Stimulated activated naive CD4-positive, alpha-beta T cell treated with Interleukin-2 at 50 U/mL for 16 hours (primary cell): ENCODE measurements at places on chromosomes 4 and X.

DNA sequence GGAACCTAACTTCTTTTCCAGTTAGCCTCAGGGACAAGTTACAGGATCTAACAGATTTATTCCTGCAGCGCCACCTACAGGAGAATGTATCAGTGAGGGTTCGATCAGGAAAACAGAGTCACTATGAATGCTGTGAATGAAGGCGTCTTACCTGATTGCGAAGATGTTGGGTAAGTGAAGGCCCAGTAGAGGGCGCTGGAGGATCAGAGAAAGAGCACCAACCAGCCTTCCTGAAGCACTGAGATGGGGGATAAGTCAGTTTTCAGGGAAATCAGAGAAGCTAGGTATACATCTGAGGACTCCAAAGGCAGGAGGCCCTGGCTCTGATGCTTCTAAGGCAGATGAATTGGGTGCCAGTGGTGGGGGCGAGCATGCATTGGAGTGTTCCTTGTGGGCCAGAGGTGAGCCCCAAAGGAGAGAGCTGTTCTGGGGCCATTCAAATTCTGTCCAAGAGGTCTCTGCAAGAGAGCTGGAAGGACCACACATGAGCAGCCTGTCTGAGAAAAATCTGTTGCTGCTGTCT, 169.9 kb upstream of the AADAT start:
- DNase-seq, result no peak

DNA sequence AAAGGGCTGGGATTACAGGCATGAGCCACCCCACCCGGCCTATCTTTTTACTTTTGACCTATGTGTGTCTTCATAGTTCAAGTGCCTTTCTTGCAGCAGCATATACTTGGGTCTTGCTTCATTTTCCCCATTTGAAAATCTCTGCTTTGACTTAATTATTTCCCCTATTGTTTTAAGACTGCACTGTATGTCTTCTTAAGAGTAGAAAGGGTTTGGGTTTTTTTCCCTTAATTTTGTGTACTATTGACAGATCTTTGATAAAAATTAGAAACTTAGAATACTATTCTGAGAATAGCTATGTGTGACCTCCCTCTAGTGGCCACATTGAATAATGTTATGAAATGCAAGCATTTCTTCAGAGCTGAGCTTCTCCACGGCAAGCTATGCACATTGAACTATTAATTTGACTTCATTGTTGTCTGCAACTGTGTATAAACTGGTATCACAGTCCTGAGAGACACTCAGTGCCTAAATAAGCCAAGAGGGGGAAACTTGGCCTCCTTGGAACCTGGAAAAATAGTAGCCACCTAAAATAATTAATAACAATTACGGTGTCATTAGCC, 8.7 kb upstream of the SLC25A4 start:
- DNase-seq, result no peak

DNA sequence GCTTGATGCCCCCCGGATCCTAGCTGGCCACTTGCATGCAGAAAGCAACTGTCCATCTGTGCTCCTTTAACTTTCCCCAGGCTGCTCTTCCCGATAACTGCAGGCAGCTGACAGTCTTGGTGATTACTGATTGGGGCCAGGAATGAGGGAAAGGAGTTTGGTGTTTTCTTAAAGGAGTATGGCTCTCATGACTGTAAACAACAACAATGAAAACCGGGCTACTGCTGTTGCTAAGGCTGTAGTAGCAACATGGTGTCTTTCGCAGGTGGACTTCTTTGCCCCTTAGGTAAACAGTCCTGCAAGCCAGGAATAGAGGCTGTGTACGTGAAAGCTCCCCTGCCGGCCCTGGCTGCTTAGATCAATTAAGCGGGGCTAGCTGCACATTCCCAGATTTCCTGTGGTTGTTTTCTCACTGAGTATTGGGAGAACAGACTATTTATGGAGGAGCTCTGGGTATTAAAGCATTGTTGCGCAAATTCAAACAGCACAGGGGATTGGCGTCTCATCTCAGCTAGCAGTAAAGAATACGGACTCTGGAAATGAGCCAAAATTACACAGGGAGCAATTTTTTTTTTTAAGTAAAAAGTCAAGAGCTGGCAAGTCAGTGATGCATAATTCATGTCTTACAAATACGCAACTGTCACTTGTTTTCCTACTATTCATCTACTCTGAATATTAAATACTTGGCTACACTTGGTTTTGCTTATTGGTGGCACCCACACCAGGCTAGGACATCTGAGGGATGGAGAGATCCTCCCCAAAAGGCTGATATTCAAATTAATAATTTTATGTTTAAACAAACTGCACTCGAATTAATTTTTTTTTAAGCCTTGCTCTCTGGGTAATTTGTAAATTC, 61.6 kb upstream of the NAP1L5 start:
- no peak for DNase-seq

- DNase-seq, result no peak
These were observed 51.9 kb downstream of the ZFYVE28 start for GRCh38 chr4:2366252-2367192.

DNA sequence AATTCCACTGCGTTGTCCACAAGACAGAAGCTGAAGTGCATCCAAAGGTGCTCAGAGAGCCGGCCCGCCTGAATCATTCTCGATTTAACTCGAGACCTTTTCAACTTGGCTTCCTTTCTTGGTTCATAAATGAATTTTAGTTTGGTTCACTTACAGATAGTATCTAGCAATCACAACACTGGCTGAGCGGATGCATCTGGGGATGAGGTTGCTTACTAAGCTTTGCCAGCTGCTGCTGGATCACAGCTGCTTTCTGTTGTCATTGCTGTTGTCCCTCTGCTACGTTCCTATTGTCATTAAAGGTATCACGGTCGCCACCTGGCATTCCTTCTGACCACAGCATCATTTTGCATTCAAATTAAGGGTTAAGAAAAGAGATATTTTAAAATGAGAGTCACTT, 115.5 kb downstream of the NFKB1 start:
- DNase-seq, result no peak

DNA sequence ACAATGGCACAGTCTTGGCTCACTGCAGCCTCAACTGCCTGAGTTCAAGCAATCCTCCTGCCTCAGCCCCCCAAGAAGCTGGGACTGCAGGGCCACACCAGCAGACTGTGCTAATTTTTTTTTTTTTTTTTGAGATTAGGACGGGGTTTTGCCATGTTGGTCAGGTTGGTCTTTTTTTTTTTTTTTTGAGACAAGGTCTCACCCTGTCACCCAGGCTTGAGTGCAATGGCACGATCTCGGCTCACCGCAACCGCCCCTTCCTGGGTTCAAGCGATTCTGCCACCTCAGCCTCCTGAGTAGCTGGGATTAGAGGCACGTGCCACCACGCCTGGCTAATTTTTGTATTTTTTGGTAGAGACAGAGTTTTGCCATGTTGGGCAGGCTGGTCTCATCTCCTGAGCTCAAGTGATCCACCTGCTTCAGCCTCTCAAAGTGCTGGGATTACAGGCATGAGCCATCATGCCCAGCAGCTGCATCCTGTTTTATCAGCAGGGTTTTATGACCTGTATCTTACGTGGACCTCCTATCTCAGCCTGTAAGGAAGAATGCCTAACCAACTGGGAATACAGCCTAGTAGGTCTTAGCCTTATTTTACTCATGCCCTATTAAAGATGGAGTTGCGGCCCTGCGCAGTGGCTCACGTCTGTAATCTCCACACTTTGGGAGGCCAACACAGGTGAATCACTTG, 13.2 kb upstream of the MRPL1 start:
- no peak for DNase-seq

- DNase-seq, result no peak
These were observed 7.8 kb downstream of the YTHDC1 start for GRCh38 chr4:68342134-68342533.

DNA sequence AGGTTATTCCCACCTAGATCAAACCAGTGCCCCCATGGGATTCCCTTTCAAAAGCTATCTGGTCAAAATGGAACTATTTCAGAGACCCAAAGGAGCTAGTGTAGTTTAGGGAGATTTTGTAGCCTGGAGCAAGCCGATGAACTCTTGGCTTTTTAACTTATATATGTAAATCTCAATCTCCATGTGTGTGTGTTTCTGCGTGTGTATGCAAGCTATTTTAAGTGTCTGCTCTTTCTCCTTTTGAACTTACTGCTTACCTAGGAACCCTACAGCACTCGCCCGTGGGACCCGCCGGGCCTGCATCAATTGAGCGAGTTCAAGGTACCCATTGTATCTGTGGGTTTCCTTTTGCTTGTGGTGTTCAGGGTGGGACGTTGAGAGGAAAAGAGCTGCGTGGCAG, 10.4 kb downstream of the CSTF2 start:
- DNase-seq, result no peak

DNA sequence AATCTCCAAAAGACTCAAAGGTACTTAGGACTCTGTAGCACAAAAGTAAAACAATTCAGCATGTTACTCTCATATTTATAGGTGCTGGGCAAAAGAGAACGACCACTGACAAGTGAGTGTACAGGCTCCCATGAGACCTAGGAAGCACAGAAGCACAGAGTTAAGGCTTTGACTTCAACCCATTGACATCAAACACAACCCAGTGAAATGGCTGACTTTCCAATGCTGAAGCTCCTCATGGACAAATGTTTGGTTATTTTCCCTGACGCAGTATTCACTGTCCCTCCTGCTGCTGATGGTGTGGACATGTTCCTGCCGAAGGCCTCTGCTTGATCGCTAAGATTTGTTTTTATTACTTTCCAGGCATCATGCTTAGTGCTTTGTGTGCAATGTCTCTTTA, 148.7 kb downstream of the TSPAN5 start:
- DNase-seq, result no peak

DNA sequence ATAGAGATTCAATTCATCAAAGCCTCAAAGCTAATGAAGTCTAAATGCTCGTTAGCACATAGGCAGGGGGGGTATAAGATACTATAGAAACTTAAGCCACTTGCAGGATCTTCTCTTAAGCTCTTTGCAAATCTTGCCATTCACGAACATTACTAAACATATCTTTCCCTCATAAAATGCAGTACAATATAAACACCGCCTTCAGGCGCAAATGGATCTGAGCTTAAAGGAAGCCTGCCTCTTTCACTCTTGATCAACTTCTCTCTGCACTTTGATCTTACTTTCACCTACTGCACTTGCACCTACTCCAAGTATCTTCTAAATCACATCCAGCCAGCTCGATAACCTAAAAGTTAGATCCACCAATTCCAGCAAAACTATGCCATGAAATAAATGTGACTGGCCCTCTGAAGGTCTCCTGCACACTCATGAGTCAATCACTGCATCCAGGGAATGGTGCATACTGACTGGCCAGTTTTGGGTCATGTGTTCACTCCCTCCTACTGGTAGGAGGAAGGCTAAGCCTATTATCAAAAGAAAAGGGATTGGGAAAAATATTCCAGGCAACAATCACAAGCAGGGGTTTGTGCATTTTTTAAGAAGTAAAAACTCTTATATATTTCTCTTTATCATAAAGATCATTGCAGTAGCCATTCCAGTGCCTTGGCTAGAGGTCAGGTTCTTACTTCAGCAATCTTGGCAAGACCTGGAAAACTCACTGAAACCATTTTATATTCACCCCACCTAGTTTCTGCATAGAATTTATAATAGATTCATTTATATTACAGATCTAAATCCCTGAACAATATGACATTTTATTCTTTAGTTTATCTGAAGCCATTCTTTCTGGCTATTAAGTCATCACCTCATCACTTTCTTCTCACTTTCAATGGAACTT, 222.0 kb downstream of the PPP3CA start:
- no peak for DNase-seq

- no peak for DNase-seq
These were observed 178.7 kb upstream of the RBPJ start for GRCh38 chr4:26141911-26142638.
